ENCODE measurements at places on chromosomes 5 and 9. TPM values are rescaled to one million over a fixed set of nuclear protein-coding genes. Genes with fewer than 3 reads are reported as not detected.
A peak's percentile ranks its signal among the peaks of the same experiment; 100 is the strongest.

The PCDHGA6 gene
- 3.7 TPM for total RNA-seq

DNA sequence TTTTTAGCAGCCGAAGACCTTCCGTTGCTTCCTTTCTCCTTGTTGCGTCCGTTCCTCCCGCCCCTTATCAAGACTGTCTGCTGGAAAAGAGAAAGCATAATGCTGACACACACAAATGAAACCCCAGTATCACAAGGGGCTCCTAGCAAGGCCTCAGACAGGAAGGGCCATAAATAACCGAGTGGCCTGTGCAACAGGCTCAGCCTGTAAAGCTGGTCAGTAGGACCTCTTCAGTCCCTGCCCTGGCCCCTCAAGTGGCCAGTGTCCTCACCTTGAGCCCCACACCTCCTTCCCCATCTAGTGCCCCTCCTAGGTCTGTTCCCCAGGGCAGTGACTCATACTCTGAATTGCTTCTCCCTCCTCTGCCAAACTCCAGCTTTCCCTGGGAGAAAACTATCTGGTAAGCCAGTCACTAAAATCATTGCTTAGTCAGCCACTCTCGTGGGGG is 174.6 kb upstream of the IL12B start:
- DNase-seq = peak; percentile 35

The SNX24 gene
- total RNA-seq = 15.1 TPM

DNA sequence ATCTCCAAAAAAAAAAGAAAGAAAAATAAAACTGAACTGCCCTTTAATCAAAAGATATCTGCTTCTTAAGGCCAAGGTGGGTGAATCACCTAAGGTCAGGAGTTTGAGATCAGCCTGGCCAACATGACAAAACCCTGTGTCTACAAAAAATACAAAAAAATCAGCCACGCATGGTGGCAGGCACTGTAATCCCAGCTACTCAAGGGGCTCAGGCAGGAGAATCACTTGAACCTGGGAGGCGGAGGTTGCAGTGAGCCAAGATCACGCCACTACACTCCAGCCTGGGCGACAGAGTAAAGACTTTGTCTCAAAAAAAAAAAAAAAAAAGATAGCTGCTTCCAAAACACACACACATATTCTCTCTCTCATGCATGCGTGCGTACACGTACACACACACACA is 17.8 kb downstream of the SCAI start:
- no peak for DNase-seq

- no peak for DNase-seq
Observed at GRCh38 chr5:94906750-94907149, 288.3 kb downstream of the SLF1 start.

DNA sequence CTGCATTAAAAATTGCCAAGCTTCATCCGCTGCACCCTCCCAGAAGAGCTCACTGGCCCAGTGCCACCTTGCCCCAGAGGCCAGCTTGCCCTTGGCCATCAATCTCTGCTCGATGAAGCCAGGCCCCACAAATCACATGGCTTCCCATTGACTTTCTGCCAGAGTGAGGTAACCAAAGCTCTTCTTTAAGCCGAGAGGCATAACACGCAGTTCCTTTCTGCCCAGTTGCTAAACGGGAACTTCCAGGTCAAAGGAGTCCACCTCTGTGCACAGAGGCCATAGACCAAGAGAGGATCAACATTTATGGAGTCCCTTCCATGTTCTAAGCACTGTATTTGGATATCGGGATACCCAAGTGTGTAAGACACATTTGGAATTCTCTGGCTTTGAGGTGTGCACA is 208.8 kb downstream of the KIF4B start:
- no peak for DNase-seq

DNA sequence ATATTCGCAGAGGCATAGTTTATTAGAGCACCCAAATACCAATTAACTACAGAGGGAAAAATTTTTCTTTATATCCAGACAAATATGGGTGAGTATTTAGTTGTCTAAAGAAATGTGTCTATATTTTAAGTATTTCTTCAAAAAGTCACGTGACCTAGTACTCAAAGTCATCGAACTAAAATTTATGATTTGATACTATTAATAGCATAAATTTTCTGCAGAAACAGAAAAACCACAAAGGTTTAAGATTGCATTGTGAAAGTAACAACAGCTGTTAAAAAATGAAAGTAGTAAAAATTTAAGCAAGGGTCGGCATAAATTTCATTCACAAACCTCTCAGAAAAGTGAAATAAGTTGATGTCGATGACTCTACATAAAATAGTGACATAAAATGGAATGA is 323.9 kb upstream of the RORB start:
- DNase-seq = no peak

DNA sequence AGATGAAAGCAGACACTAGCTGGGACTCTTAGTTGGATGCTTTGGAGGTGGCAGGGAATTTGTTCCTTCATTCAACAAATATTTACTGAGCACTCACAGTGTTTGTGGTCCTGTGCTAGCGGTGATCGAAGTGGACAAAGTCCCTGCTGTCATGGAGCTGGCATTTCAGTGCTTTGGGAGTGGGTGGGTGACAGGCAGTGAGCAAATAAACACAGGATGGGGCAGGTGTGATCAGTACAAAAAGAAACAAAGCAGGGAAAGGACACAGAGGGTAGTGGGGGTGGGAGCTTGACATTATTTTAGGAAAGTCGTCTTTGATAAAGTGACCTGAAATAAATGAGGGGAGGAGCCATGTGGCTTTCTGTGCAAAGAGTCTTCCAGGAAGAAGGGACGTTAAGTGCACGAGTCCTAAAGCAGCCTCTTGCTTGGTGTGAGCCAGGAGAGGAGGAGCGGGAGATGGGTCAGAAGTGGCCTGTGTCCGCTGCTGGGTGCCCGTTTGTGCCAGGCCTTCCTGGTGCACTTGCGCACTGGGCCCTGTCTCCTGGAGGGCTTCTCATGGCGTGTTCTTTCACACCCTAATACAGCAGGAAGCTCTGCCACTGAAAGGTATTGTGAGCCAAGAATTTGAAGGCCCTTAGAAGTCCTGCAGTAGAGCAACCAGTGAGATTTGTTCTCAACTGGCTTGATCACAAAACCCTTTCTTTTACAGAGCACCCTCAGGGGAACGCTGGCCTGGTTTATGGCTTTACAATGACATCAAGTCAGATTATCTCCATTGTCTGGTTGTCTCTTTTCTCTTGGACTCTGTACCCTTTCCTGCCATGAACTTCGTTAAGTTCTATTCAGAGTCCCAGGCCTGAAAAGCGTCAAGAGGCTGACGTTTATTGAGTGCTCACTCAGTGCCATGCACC is 14.8 kb downstream of the NDST1 start:
- peak; percentile 71 for DNase-seq

DNA sequence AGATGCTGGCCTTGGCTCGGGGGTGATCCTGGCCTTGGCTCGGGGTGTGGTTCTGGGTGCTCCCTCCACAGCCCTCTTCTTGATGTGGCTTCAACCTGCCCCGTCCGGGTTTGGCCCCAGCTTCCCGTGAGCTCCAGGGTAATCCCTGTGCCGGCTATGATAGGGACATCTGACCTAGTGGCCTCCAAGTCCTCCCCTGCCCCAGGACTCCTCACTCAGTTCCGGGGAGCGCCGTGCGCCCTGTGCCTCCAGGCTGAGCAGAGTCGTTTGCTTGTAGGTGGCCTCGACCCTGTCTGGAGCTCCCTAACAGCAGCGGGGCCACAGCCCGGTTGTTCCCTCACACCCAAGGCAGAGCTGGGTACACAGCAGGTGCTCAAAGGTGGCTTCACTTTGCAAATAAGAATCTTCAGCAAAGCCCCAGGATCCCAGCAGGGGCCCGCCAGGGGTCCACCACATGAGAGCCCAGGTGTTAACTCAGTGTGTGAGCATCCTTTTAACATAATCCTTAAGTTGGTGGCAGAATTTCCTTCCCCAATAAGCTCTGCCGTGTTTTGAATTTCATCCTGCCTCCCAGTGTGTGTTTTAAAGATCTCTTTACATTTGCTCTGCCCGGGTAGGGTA is 32.3 kb upstream of the CEP72 start:
- no peak for DNase-seq

The PCA3 gene
- not detected for total RNA-seq

GRCh38 chr5:116451066-116451465 is 123.6 kb downstream of the SEMA6A start:
- no peak for DNase-seq

GRCh38 chr5:77076961-77077828 is 9.9 kb downstream of the ZBED3 start:
- DNase-seq = peak; percentile 78

DNA sequence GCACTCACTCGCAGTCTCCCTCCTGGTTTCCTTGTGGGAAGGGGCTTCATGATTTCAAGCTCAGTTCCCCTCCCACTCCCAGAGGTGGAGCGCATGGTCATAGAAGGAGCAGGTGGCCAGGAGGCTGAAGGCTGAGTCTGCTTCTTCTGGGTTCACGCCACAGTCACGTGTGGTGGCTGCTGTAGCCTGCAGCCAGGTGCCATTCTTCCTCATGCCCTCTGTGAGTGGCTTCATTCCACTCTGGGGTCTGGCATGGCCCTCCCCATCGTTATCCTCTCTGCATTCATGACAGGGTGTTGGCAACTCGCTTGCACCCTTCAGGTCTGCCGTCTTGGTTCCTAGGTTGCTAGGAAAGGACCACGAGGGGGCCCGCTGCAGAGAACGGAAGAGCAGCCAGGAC is 3.5 kb downstream of the MRPL41 start:
- no peak for DNase-seq

The LCN2 gene
- 0.38 TPM for total RNA-seq

DNA sequence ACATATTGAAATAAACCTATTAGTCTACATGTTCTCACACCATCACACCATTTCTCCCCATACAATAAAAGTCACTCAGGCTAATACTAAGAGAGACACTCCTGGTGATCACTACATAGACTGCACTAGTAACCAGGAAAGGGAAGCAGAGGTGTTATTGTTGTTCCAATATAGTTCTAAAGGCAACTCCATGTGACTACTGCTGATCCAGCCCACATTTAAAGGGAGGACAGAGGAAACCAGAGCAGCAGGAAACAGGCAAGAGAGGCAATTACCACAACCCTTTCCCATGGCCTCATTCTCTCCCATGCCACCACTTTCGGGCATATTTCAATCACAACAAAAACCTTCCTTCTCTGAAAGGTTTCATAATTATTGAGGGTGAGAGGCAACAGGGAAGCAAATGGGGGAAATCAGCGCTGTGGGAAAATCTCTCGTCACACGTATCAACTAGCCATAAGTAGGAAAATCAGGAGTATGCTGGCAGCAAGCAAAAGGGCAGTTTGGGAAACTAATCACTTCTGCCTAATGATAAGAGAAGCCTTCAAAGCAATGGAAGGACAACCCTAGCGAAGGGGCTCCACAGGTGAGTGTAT is 1.8 kb downstream of the UBAP2 start:
- no peak for DNase-seq

The TOR4A gene
- 6.2 TPM for total RNA-seq

- DNase-seq = peak; percentile 56
Observed at GRCh38 chr5:137146402-137146890, 352.7 kb downstream of the SPOCK1 start.

GRCh38 chr5:144035046-144035740 is 135.3 kb downstream of the YIPF5 start:
- no peak for DNase-seq

DNA sequence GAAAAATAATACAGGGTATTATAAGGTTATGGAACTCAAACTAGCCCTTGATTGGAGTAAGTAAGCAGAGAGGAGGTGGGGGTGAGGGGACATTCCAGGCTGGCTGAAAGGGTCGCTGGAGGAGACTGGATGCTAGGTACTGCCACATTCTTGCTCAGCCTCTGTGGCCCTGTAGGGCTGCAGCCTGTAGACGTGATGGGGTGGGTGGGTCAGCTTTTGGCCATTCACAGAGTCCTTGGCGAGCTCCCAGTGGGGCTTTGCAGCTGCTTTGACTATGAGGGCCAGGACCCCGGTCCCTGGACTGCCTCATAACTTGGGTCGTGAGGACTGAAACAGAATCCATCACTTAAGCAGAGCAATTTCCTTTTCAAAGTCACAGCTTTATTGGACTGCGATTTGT is 4.2 kb upstream of the GDNF start:
- DNase-seq = no peak

- no peak for DNase-seq
Observed at GRCh38 chr9:109258481-109259302, 62.2 kb downstream of the EPB41L4B start.

The TMEFF1 gene
- total RNA-seq = not detected

DNA sequence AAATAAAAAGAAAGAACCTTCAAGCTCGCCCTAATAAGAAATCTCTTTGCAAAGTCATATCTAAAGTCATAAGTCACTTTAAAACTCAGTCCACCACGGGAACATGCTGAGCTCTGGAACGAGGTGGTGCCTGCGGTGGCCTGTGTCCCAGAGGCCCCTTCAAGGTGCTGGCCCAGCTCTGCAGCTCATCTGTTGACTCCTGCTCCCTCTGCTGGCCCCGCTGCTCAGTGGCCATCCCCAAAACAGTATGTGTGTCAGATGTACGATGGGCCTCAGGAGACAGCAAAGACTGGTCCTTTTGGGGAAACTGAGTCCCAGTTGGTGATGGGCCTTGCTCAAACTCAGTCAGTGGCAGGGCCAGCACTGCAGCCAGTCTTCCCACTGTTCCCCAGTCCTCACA is 22.8 kb upstream of the FOXB2 start:
- DNase-seq = peak; percentile 58

GRCh38 chr9:132218208-132218607 is 56.4 kb downstream of the NTNG2 start:
- DNase-seq = no peak

DNA sequence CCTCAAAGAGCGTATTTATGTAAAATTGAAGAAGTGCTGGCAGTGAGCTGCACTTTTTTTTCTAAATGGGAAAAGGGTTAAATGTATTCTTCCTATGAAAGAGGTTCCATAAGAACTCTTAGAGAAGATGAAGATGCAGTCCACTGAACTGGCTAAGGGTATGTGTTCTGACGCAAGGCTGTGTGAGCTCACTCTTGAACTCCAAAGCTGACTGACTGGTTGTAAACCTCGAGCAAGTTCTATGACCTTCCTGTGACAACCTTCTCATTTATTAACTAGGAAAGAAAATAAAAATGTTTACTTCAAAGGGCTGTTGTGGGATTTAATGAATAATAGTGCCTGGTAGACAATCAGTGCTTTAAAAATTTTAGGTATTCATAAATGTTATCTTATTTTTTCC is 46.7 kb downstream of the POC5 start:
- no peak for DNase-seq

- no peak for DNase-seq
Observed at GRCh38 chr9:136361754-136362449, 1.6 kb downstream of the DNLZ start.
